ENCODE measurements at places on chromosomes 6 and 20. TPM values are rescaled to one million over a fixed set of nuclear protein-coding genes. Genes with fewer than 3 reads are reported as not detected.

SCUBE3 gene
- total RNA-seq: 0.22 TPM

CNR1 gene
- not detected for total RNA-seq

GRCh38 chr6:22363714-22364239, 66.9 kb upstream of the PRL start:
- H3K36me3 ChIP-seq: no peaks in the 10 kb centered on the region
- DNase-seq: no peak
- H3K4me1 ChIP-seq: no peaks in the 10 kb centered on the region
- H3K27ac ChIP-seq: no peak overlapping the region

DNA sequence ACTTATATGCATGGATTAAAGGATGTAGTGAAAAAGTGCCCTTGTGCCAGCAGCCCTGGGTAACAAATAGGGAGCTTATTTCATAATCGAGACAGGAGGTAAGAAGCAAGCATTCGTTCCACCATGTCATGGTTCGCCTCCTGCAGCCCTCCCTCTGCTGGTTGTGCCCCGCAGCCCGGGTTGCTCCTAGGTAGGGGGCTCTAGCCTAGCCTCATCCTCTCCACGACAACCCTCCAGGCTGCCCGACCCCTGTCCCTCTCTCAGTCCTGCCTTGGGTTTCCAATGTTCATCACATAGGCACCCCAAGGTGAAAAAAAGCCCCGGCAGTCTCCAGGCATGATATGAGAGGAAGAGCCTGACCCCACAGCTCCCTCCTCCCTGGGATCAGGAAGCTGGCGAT, 75.5 kb upstream of the SYNDIG1 start:
- H3K27me3 ChIP-seq: peaks cover 6% of the 10 kb centered on the region
- no peak overlapping the region for H3K4me3 ChIP-seq
- DNase-seq: no peak

DNA sequence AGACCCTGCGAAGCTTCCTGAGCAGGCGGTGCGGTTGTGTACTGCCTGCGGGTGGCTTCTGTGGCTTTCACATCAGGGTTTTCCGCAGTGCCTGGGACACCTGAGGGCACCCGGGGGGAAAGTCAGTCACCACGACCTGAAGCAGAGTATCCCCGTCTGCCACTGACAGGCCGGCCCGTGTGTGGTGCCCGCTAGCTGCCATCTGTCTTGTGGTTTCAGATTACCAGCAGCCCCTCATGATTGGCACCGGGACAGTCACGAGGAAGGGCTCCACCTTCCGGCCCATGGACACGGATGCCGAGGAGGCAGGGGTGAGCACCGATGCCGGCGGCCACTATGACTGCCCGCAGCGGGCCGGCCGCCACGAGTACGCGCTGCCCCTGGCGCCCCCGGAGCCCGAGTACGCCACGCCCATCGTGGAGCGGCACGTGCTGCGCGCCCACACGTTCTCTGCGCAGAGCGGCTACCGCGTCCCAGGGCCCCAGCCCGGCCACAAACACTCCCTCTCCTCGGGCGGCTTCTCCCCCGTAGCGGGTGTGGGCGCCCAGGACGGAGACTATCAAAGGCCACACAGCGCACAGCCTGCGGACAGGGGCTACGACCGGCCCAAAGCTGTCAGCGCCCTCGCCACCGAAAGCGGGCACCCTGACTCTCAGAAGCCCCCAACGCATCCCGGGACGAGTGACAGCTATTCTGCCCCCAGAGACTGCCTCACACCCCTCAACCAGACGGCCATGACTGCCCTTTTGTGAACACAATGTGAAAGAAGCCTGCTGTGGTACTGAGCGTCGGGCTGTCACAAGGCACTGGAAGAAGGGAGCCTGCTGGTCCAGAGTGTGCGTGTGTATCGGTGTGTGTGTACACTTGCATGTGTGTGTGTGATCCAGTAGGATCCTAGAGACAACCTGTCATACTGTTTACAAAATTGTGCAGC, 54.4 kb downstream of the GOPC start:
- peaks cover 5% of the 10 kb centered on the region for H3K36me3 ChIP-seq
- peaks cover 2% of the 10 kb centered on the region for H3K27me3 ChIP-seq
- H3K4me1 ChIP-seq: peaks cover 37% of the 10 kb centered on the region
- peak; percentile 62 for DNase-seq

DNA sequence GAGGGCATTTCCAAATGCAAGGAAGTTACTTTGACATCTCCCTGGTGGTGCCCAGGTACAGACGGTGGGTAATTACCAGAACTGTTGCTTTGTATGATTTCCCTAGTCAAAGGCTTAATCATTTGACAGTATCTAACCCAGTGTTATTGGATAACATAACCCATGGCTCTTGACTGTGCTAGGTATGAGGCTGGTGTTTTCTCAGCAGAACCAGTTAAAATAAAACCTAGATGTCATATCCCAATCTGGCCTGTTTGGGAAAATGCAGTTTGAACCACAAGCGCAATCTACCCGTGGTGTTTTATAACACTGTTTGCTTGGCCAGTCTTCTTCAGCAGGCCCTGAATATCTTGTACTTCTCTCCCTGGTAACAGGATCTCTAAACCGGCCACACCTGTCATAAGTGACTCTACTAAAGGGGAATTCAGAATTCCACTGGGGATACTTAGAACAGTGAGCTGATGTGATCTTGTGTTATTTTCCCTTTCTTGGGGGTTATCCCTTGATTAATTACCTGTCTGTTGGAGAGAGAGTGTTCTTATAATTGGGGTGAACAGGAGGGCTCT, 32.8 kb downstream of the PPP1R14C start:
- DNase-seq: no peak
- H3K4me3 ChIP-seq: no peak overlapping the region
- no peak overlapping the region for H3K27ac ChIP-seq

All from activated naive CD8-positive, alpha-beta T cell treated with anti-CD3 and anti-CD28 coated beads, Interleukin-2, amount 10 ng/mL, durations not matched to agents 7 days and 5 days (primary cell).